ENCODE measurements at places on chromosomes 2 and 18. TPM values are rescaled to one million over a fixed set of nuclear protein-coding genes. Genes with fewer than 3 reads are reported as not detected.

The WNT10A gene
- not detected for polyA plus RNA-seq

The TUBA3D gene
- polyA plus RNA-seq: not detected

The NEU2 gene
- polyA plus RNA-seq: not detected

The ALPP gene
- not detected for polyA plus RNA-seq

The ARHGEF4 gene
- polyA plus RNA-seq: 9.6 TPM

The ZAP70 gene
- not detected for polyA plus RNA-seq

The GLI2 gene
- 9.0 TPM for polyA plus RNA-seq

The FAP gene
- 200 TPM for polyA plus RNA-seq

The UCN gene
- 1.3 TPM for polyA plus RNA-seq

The CDH2 gene
- polyA plus RNA-seq: 107 TPM

The CNOT9 gene
- 34.8 TPM for polyA plus RNA-seq

The RNF103 gene
- polyA plus RNA-seq: 11.6 TPM

The ACVR1C gene
- polyA plus RNA-seq: not detected

The KIF5C gene
- 0.19 TPM for polyA plus RNA-seq

The CHST9 gene
- not detected for polyA plus RNA-seq

The ADRA2B gene
- polyA plus RNA-seq: not detected

The HOXD9 gene
- polyA plus RNA-seq: 7.2 TPM

The TRIM54 gene
- not detected for polyA plus RNA-seq

The VWC2L gene
- not detected for polyA plus RNA-seq

The SPATA3 gene
- not detected for polyA plus RNA-seq

Data from GM23248 (cell line).